Astrocyte (in vitro differentiated cells and primary cell): ENCODE measurements at places on chromosomes 11 and 22. TPM values are rescaled to one million over a fixed set of nuclear protein-coding genes. Genes with fewer than 3 reads are reported as not detected.

The CLDN5 gene
- not detected in 2 replicates for total RNA-seq

The SMIM38 gene
- not detected in 2 replicates for total RNA-seq

The PTPN5 gene
- total RNA-seq, result 0.07 TPM in 1 of 2 replicates, not detected in the other

The KCNC1 gene
- total RNA-seq, result 0.05 and 0.12 TPM in 2 replicates

The ADAMTS15 gene
- total RNA-seq, result 10.0 and 13.8 TPM in 2 replicates

The TMPRSS13 gene
- 0.10 and 0.66 TPM in 2 replicates for total RNA-seq

DNA sequence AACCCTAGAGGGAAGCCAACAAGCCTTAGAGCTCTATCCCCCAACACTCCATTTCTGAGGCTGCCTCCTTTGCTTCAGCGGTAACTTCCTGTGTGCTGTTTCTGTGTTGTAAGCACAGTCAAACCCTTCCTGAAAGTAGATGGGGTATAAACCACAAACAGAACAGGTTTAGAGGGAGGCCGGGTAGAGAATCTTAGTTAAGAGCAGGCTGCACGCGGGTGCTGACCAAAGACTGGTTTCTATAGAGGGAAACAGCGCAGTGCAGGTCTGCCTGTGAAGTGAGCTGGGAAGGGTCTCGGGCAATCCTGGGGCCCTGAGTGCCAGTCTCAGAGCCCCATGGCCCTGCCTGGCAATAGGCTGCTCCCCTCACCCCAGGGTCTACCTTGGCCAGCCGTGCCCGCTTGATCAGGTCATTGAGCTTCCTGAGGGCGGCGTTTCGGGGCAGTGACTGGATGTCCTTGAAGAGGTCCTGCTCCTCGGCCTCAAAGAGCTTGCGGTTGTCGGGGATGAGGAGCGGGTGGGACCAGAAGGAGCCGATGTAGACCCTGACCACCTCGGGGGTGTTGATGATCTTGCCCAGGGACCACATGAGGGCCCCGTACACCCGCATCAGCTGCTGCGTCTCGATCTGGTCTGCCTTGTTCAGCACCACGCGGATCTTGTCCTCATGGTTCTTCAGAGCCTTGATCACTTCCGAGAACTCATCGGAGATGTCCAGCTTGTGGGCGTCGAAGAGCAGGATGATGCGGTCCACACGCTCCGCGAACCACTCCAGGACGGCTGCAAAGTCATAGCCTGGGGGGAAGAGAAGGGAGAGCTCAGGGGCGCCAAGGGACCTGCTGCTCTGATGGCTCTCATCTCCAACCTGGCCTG is 15.3 kb upstream of the CDC42BPG start:
- DNase-seq, result no peak

GRCh38 chr11:28696591-28696990 is 588.4 kb downstream of the METTL15 start:
- peak; percentile 39 for DNase-seq

DNA sequence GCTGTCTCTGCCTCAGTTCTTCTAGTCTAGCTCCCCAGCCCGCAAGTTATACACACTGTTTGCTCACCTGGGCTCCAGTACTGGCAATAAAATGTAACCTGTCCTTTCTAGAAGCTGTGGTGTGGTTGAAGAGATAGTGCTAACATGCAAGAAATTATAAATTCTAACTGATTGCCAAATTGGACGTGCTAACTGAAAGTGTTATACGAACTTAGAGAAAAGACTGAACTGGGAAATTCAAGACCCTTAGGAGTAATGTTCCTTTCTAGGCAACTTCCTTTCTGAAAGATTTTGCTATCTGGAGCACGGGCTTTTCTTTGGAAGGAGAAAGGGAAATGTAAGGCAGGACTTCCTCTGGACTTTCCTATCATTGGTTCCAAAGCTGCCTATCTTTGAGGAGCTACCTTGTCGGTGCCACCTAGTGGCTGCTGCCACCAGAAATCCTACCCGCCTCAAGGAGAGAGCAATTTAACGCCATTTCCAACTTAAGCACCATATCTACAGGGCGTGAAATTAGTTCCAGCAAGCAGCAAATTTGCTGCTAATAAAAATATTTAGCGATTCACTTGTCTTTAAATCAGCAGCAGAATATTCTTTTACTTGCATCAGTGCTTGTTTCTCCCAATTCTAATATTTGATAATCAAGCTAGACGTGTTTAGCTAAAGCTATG is 12.7 kb upstream of the TMEM218 start:
- DNase-seq, result peak; percentile 42

DNA sequence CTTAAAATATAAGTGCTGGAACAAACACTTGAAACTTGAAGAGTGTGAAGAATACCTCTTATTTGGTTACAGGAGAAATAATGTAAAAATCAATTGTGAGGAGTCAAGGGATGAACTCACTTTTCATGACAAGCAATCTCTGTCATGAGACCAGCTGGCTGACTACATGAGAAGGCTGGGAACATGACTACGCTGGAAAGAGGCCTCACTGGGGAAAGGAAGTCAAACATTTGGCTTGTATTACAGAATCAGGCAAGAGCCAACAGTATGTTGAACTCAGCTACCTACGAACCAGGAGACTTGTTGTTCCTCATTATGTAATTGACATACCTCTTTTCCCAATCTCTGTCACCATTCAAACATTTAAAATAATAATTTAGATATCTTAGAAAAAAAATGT is 14.4 kb downstream of the DCDC1 start:
- no peak for DNase-seq

- DNase-seq, result peak; percentile 48
These were observed at the start of gene PHLDB1 for GRCh38 chr11:118607401-118608359. PHLDB1 (plus strand) TSS chr11:118607615; CDS start chr11:118613837, 6,222 bp downstream.

DNA sequence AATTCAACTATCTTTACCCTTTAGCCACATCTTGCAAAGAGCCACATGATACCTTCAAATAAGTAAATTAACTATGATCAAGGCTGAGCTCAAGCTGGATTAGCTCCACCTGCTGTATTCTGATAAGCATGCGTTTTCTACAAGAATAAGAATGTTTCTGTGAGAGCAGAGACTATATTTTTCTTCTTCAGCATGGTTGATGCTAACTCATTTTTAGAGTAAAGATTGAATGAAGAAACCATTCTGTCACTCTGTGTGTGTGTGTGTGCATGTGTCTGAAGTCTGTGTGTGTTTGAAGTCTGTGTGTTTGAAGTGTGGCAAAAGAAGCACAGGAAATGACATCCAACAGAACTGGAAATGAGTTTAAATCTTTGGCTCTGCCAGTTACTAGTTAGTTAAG is 12.0 kb upstream of the LAYN start:
- DNase-seq, result no peak

- no peak for DNase-seq
These were observed 305.5 kb downstream of the DDX10 start for GRCh38 chr11:108970221-108970991.

GRCh38 chr11:61610905-61611304 is 30.0 kb upstream of the SYT7 start:
- no peak for DNase-seq

DNA sequence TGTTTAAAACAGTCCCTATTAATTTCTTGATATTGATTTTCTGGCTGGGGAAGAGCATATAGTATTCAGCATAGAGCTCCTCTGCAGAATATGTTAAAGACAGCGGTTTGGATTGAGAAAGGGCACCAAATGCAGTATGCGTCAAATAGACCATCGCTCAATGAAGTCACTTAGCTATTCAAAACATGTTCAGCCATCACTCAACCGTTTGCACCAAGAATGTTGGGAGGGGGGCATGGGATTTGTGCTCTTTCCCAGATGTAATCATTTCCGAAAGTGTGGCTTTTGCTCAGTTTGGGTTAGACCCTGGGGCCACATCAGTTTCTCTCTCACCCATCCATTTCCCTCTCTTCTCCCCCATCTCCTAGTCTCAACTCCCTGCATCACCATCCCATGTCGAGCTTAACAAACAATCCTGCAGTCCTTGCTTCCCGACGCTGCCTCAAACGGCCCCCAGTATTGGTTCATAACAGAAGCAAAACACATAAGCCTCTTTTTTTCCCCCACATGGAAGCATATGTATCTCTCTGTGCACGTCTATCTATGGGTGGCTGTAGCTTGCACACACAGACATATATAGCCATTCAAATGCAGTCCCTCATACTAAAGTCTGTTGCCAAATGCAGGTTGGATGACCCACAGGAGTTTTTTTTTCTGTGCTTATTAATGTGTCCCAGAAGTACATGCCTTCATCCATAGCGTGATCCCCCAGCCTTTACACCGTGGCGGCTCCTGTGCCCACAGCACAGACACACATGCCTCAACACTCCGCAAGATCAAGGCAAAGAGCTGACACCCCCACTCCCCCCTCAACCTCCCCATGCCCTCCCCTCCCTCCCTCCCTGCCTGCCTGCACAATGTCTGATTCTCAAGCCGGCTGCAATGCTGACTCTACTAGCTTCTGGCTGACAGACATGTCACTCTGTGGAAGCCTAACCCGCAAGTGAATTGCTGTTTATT is 2.6 kb downstream of the CACNG2 start:
- DNase-seq, result no peak

DNA sequence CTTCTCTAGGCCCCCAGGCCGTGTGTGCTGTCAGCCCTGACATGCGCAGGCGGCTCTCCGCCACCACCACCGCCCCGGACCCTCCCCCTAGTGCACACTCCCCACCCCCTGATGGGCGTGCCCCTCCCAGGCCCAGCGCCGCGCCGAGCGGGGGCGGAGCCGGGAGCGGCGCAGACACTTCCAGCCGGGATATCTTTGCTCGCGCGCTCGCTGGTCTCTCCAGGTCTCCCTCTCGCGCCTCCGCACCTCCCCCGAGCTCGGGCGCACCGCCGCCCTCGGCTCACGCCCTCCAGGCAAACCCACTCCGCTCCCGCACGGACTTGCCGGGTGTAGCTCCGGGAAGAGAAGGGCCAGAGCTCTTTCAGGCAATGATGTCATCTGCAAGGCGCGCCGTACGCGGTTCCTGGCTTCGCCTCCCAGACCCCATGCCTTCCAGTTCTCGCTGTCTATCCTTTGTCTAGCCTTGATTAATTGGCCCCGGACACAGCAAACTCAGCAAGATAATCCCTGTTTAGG is at the start of gene SCN3B:
Gene SCN3B (minus strand): TSS at position 59 of the 516 bp plus-strand sequence. CDS start 823 bp downstream, outside the sequence.
- peak; percentile 74 for DNase-seq

GRCh38 chr22:36304429-36304828 is 51.5 kb downstream of the APOL1 start:
- no peak for DNase-seq

DNA sequence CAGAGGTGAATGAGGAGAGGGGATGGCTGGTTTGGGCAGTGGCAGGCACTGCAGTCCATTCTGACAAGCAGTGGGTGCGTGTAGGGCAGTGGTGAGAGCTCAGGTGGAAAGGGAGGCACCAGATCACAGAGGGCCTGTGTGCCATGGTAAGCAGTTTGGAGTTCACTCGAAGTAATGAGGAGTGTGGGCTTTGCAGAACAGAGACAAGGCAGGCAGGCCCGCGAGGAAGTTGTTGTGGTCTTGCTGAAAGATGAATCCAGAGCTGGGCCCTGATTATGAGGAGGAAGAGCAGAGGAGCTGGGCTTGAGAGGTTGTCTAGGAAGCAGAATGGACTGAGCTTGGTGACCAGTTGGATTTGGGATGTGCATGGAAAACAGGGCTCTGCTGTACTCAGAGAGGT is 1.6 kb upstream of the DNAJB13 start:
- DNase-seq, result no peak

DNA sequence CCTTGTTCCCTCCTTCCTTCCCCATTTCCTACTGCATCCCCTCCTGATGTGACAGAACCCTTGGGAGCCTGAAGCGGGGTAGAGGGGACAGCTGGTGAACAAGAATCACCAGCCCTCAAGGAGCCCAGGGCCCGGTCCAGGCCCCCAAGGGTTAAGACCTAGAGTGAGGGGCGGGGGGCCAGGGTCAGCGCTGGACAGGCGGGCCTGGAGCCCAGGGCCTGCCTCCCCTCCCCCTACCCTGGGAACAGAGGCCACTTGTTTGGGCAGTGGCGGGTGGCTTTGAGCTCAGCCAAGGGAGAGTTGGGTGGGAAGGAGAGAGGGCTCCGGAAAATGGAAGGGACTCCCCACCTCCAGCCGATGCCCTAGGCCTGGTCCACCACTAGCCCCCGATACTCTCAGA is 2.1 kb downstream of the ARAP1 start:
- no peak for DNase-seq

DNA sequence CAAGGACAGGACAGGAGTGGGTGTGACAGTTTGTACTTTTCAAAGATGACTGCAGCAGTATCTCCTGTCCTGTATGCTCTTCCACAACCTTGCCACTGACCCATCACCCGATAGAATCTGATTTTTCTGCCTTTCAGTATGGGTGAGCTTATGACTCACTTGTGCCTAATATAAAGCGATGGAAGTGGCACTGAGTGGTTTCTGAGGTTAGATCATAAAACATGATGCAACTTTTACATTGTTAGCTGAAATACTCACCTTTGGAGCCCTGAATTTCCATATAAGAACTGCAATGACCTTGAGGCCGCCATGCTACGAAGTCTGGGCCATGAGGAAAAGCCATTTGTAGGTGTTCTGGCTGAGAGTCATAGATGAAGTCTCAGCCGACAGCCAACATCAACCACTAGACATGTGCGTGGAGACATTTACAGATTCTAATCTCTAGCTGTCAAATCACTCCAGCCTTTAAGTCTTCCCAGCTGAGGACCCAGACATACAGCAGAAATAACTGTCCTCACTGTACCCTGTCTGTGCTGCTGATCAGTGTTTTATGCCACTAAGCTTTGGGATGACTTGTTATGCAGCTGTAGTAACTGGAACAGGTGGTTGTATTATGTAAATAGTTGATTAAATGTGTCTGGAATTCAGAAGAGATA is 105.9 kb upstream of the ARHGAP20 start:
- DNase-seq, result peak; percentile 60

- no peak for DNase-seq
These were observed 206.5 kb upstream of the PGR start for GRCh38 chr11:101336155-101336554.

DNA sequence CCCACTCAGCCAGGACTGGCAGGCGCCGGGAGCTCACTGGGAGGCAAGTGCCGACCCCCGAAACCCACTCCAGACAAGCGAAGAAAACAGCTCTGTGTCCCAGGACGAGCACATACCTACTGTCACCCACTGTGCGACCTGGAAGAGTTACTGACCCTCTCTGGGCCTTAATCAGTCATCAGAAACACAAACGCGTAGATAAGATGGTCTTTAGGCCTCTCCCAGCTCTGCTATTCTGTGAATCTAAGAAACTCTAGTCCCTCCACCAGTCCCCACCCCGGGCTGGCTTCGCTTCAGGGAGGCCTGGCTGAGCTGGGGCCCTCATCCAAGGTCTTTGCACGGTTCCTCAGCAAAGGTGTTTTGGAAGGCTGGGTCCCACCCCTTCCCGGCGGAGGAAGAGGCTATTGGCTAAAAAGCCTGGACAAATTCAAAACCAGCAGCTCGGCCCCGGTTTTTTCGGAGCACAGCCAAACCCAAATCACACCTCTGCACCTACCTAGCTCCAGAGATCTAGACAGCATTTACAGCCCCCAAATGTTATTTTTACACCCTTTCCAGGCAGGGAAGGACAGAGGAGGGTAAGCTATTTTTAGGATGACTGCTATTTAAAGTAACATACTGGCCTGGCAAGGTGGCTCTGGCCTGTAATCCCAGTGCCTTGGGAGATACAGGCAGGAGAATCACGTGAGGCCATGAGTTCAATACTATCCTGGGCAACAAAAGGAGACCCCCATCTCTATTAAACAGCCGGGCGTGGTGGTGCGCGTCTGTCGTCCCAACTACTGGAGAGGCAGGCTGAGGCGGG is 13.2 kb upstream of the HDHD5 start:
- DNase-seq, result no peak
